ENCODE measurements at places on chromosomes 6 and 20. TPM values are rescaled to one million over a fixed set of nuclear protein-coding genes. Genes with fewer than 3 reads are reported as not detected.

DNA sequence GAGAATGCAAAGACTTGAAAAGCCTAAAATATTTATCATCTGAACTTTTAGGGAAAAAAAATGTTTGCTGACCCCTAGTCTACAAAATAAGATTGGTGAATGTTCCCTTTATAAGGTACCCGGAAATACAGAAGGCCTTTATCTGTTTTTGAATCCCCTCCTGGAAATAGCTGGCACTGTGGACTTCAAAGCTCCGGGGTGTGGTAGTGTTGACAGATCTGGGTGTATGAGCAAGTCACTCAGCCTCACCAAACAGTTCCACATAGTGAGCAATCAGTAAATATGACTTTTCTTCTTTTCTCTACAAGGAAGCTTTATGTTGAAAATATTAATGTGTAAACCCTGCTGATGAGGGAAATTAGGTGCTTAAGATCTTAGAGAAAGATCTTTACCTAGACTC, 29.2 kb upstream of the HTR1B start:
- no peak for DNase-seq

DNA sequence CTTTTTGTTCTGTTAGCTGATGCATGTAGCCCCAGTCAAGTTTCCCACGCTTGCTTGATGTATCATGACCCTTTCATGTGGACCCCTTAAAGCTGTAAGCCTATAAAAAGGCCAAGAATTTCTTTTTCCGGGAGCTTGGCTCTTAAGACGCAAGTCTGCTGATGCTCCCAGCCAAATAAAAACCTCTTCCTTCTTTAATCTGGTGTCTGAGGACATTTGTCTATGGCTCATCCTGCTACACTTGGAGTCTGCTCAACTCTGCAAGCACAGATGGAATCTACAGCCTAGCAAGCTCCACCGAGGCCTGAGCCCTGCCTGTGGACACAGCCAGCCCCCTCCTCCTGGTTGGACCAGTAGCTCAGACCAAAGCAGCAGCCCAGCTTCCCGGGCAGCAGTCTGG, 3.4 kb downstream of the CST2 start:
- DNase-seq, result no peak

DNA sequence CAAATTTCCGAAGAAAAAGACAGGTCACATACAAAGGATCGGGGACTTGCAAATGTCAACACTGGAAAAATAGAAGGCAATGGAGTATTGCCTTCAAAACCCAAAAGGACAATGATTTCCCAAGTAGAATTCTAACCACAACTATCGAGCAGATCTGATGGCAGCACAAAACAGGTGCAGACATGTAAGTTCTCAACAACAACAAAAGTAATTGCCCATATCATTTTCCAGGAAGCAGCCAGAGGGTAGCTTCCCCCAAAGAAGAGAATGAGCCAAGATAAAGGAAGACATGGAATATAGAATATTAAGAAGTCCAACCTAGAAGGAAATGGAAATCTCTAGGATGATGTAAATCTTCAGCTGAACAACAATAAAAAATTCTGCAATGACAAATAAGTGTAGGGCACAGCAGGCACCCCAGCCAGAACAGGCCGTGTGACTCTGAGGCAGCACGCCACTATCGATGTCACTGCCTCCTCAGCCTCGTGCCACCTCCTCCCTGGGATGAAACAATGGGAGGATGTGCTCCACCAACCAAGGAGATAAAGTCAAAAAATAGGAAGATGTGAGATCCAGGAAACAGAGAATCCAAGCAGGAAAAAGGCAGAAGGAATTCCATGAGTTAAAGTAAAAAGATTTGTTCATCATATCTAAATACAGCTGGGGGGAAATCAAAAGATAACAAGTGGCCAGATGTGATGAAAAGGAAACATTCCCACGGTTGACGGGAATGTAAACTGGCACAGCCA, 34.1 kb downstream of the SERPINB1 start:
- DNase-seq, result no peak

DNA sequence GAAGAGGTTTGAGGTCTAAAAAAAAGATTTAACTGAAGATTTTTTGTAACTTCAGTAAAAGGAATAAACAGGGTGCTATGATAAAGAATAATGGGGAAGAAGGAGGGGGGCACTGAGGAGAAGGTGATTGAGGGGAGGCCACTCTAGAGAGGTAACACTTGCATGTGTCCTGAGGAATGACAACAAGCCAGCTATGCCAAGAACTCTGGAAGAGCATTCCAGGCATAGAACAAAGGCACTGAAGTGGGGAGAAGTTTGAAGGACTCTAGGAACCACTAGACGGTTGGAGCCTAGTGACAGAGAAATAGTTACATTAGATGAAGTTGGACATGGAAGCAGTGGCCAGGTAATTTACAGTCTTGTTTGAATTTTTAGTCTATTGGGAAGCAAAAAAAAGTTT, 10.8 kb upstream of the SF3B5 start:
- DNase-seq, result no peak

- no peak for DNase-seq
Measured at GRCh38 chr6:145898376-145898775, 65.8 kb downstream of the SHPRH start.

GRCh38 chr6:147825848-147826247, 317.4 kb downstream of the SAMD5 start:
- no peak for DNase-seq

DNA sequence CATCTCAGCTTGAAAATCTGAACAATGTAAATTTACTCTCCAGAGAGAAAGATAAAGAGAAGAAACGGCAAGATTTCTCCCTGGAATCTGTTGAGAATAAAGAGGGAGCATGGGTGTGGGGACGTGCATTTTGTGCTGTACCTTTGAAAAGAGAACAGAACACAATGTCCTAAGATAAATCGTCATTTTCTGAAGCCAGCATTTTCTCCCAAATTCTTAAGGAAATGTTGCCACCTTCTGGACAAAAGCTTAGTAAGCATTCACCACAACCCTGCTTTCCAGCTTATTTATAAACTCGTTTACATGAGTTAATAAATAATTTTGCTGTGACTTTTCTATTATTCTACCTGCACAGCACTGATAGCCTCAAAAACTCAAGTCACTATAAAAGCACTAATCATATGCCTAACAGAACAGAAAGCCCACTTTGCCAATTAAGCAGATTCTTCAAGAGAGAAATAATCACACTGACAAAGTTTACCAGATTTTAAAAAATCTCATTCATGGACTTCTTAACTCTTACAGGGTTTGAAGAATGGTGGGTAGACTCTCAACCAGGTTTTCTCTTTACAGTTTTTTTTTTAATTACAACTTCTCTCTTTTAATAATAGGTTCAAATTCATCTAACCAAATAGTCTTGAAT, 155.8 kb downstream of the MBOAT1 start:
- DNase-seq, result no peak

DNA sequence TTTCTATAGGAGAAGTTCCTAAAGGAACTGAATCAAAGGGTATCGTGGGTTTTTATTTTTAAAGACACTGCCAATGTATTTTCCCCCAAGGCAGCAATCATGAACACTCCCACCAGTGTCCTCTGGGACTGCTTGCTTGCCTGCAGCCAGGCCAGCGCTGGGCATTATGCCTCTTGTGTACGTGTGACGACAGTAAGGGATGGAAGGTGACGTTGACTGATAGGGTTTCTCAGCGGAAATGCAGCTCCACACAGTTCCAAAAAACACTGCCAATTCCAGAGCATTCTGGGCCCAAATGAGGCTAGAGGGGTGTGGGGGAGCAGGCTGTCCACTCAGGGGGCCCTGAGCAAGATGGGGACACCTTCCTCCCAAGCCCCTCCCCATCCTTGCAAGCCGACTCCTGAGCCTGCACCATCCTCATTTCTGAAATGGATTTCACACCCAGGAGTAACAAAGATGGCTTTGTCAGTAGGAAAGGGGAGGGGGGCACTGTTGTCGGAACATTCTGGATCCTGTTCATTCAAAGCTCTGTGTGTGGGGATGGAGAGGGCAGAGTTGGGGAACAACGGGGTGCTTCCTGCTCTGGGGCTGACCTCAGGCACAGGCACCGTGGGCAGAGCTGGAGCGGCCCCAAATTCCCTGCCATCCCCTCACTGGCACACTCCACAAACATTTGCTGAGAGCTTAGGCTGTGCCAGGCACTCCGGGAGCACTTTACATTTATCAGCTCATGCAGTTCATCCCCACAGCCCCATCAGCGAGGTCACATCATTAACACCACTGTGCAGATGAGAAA, 20.0 kb downstream of the PREX1 start:
- DNase-seq, result no peak

- DNase-seq, result no peak
Measured at GRCh38 chr20:18391686-18392085, 75.1 kb downstream of the DZANK1 start.

DNA sequence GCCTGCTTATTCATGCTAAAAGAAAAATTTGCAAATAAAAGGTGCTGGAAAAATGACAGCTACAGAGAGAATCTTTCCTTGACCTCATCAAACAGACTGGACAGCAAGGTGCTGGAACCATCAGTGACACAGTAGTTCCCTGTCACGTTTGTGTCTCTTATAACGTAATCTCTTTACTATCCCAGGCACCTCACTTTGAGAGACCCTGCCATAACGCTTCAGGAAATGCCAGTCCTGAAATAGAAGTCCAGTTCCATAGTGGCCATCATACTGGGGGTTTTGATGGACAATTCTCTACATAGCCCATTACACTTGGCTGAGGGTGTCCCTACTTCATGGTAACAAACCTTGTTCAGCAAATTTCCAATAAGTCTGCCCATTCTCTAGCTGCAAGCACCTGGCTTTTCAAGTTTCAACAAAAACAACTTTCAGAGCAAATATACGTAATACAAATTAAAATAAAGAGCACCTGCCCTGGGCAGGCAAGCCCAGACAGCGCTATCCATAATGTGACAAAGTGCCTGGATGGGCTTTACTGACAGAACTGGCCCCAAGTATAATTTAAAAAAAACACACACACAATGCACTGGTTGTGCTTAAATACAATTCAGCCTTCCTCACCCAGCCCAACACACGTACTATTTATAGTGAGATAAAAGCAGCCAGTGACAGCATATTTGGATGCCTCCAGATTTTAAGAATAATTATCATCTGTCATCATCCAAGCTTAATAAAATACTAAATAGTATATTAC, 38.7 kb downstream of the CNKSR3 start:
- no peak for DNase-seq

DNA sequence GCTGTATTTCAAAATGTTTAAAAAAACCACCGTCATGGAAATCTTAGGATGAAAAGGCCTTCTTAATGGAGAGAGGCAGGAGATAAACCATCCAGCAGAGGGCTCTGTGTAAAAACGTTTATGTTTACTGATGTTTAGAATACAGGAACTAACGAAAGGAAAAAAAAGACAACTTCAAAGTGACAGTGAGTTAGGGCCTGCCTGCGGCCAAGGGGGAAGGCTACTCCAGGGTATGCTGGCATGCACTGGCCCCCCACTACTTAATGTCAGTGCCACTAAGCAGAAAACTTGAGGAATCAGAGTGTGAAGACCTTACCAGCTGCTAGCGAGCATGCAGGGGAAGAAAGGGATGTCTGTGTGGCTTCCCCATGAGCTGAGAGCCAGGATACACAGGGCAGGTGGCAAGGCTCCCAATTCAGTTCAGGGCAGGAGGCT, 47.7 kb downstream of the AKAP7 start:
- DNase-seq, result peak; percentile 55

GRCh38 chr6:164085091-164086075, 670.9 kb downstream of the QKI start:
- no peak for DNase-seq

DNA sequence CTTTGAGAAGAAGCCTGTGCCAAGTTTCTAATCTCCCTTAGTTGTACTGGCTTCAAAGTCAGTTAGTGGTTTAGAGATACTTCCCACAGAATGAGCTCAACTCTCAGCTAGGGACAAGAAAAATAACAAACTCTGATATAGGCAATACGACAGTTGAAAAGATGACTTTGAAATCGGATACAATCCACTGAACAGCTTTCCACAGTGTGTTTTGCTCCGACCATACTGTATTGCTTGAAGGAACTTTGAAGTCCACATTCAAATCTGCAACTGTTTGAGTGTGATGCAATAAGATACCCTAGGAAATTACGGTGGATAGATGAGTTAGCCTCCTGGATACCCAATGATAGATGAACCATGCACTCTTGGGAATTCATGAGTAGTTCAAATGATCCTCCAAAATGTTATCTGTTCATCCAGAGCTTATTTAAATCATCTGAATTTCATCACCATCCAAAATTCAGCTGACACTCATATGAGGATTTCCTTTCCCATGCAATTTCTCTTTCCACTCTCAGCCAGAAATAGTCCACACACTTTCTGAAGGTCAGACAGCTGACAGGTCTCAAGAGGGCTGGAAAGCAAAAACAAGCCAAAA, 443.8 kb downstream of the HAO1 start:
- no peak for DNase-seq

GRCh38 chr6:135261872-135262725, 81.0 kb downstream of the MYB start:
- no peak for DNase-seq

The RHAG gene
- not detected for total RNA-seq

The MCHR2 gene
- total RNA-seq, result not detected

All from activated CD8-positive, alpha-beta T cell treated with anti-CD3 and anti-CD28 coated beads, Interleukin-2, amount 10 ng/mL, durations not matched to agents 7 days and 5 days (primary cell).